Stimulated activated CD4-positive, alpha-beta T cell treated with anti-CD3 and anti-CD28 coated beads, Interleukin-1b, Interleukin-23, amount 100 ng/mL, for 24 hours (primary cell): ENCODE measurements at places on chromosomes 11 and 22.

- DNase-seq: no peak
Observed at GRCh38 chr11:120332822-120333716, 3.1 kb upstream of the ARHGEF12 start.

- DNase-seq: no peak
Observed at GRCh38 chr11:95833378-95833777, 43.1 kb downstream of the CEP57 start.

- no peak for DNase-seq
Observed at GRCh38 chr22:39526736-39527171, 5.8 kb downstream of the RPS19BP1 start.

DNA sequence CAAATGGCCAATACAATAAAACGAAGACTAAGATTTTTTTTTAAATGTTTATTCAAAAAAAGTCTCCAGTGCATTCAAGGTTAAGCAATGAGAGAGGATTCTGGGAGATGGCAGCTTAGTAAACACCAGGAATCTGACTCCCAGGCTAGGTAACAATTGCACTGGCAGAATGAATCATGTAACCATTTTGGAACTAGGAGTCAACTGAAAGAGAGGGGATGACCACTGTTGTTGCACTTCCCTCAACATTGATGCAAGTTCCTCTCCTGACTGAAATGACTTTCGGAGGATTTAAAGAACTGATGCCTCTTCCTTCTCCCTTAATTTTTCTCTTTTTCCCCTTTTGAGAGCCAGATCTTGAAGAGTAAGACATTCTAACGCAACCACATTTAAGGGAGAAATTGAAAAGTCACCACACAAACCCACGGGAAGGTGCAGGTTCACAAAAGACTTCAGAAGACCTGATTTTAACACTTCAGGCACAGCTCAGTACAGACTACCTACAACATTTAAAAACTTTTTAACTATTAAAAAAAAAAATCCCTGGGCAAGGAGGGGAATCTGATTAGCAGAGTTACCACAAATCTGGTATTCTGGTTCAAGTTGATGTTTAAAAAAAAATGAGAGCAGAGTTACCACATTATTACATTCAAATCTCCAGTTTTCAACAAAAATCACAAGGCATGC is 56.8 kb downstream of the FCHSD2 start:
- DNase-seq: no peak

DNA sequence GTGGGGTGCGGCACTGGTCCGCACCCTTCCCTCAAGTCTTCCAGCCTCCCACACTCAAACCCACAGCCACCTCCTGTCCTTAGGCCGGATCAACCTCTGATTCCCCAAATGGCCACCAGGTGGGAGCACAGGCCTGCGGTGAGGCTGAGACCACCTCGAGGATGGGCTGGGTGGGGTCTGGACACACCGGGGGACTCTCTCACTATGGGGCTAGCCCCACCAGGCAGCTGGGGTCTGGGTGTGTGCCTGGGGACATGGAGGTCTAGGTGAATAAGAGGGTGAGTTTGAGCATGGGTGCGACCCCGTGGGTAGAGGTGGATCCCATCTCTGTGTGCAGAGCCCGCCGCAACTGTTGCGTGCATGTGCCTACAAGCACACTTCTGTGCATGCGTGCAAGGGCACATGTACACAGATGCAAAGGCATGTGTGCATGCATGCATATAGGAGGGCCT is 32.6 kb downstream of the MYO18B start:
- no peak for DNase-seq

DNA sequence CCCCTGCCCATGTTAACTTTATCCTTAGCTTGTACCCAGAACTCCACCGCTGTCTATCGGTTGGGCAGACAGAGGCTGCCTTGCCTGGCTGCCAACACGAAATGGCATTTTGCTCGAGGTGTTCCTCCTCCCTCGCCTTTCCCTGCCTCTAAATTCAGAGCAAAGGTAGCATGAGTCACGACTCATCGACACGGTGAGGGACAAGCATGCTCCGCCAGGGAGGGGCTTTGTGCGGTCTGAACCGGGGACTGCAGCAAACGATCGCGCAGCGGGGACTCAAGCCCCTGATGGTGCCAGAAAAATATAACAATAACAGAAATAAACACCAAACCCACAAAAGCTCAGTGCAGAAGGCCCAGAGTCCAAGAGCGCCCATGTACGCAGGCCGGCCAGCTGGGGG is 52.3 kb downstream of the RTL6 start:
- DNase-seq: no peak
